ENCODE measurements at places on chromosomes 6 and 20.
A peak's percentile ranks its signal among the peaks of the same experiment; 100 is the strongest.

DNA sequence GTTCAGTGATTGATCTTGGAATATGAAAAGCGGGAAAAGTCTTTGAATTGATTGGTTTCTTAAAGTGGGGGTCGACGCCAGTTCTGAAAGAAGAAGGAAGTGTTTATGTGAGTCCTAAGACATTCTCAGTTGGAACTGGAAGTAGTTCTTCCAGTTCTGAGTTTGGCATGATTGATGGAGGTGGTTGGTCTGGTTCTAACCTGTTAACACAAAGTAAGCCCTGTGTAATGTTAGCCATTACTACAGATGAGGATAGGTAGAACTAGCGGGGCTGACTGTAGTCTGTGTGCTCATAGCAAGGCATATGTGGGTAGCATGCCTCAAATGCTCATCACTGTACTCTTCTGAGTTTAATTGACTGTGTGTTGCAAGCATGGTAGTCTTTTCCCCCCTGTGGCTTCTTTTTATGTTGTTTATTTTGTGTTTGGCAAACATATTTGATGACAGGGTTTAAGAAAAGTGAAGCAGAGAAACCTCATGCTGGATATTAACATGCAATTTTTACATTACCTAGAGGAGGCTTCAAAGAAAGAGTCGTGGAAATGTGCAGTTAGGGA is 24.9 kb downstream of the CITED2 start:
- H3K27ac ChIP-seq, result no peak overlapping the region
- peak; percentile 77 for DNase-seq

DNA sequence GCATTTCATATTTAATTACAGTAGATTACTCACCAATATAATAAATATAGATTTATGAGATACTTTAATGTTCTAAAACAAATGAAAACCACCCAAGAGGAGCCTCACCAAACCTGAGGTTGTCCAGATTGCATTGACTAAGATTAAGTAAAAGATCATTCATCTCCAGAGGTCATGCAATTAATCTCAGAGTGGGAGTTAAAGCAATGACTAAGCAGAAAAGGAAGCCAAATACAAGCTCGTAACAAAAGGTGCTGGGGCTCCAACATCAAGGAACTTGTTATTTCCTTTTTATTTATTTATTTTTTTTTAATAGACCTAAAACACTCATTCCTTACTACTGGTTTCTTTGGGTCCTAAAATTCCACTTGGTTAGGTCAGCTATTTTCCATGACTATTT is 57.7 kb downstream of the RSPO3 start:
- H3K27ac ChIP-seq, result no peak overlapping the region
- no peak overlapping the region for H3K4me3 ChIP-seq
- no peaks in the 10 kb centered on the region for H3K27me3 ChIP-seq
- H3K36me3 ChIP-seq, result no peaks in the 10 kb centered on the region
- no peak for DNase-seq
- H3K4me1 ChIP-seq, result no peaks in the 10 kb centered on the region

GRCh38 chr6:35533981-35534380 is 21.3 kb upstream of the TULP1 start:
- no peaks in the 10 kb centered on the region for H3K4me1 ChIP-seq
- H3K27ac ChIP-seq, result no peak overlapping the region
- H3K36me3 ChIP-seq, result no peaks in the 10 kb centered on the region
- H3K4me3 ChIP-seq, result no peak overlapping the region

- peaks cover 3% of the 10 kb centered on the region for H3K36me3 ChIP-seq
- no peak for DNase-seq
- H3K4me1 ChIP-seq, result no peaks in the 10 kb centered on the region
- no peaks in the 10 kb centered on the region for H3K27me3 ChIP-seq
These were observed 13.9 kb downstream of the DEF6 start for GRCh38 chr6:35311390-35312075.

DNA sequence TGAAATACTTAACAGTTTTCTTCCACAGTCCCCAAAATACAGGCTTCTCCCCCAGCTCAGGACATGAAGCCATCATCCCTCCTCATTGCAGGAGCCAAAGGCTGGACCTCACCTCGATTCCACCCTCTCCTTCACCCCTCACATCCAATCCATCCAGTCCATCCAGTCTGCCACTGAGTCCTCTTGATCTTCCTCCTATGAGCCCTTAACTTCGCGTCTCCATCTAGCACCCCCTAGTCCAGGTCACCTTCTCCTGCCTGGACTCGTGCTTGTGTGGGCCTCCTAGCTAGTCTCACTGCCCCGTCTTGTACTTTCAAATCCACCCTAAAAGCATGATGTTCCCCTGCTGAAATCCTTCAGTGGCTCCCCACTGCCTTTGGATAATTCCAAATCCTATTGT is 3.3 kb downstream of the TRIB3 start:
- no peaks in the 10 kb centered on the region for H3K27me3 ChIP-seq
- H3K36me3 ChIP-seq, result peaks cover 10% of the 10 kb centered on the region
- no peak overlapping the region for H3K4me3 ChIP-seq
- H3K27ac ChIP-seq, result no peak overlapping the region
- H3K4me1 ChIP-seq, result peaks cover 23% of the 10 kb centered on the region

DNA sequence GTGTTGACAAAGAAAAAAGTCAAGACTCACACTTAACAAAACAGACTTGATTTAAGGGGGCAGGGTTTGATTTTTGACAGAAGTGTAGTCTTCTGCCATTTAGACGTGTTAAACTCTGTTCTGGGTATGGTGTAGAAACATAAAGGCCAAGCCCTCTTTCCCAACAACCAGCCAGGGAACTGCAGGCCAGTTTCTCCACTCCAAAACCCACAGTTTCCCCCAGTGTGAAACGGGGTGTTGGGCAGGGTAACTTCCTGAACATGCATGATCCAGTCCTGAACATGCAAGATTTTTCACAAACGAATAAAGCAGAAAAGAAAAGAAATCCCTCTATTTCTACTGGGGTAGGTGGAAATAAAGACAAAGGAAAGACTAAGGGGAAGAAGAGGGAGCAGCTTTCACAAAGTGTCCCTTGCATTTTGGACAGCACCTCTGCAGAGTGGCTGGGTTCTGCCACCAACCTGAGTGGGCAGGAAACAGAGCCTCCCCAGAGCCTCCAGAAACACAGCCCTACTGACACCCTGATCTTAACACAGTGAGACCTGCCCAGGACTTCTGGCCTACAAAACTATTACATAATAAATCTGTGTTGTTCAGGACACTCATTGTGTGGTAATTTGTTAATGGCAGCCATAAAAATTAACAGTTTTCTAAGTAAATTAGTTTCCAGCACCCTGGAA is 7.5 kb downstream of the APMAP start:
- no peak overlapping the region for H3K27ac ChIP-seq
- H3K36me3 ChIP-seq, result peaks cover 32% of the 10 kb centered on the region
- peaks cover 6% of the 10 kb centered on the region for H3K4me1 ChIP-seq

GRCh38 chr6:4055420-4056041 is 23.4 kb downstream of the FAM217A start:
- no peak overlapping the region for H3K4me3 ChIP-seq
- DNase-seq, result peak; percentile 68
- peaks cover 90% of the 10 kb centered on the region for H3K36me3 ChIP-seq
- H3K4me1 ChIP-seq, result peaks cover 3% of the 10 kb centered on the region
- H3K27me3 ChIP-seq, result no peaks in the 10 kb centered on the region

- no peaks in the 10 kb centered on the region for H3K27me3 ChIP-seq
- no peak overlapping the region for H3K4me3 ChIP-seq
- no peaks in the 10 kb centered on the region for H3K36me3 ChIP-seq
These were observed 443.8 kb downstream of the TENT5A start for GRCh38 chr6:81308577-81309279.

- no peak overlapping the region for H3K4me3 ChIP-seq
- H3K4me1 ChIP-seq, result peaks cover 34% of the 10 kb centered on the region
- peaks cover 7% of the 10 kb centered on the region for H3K27me3 ChIP-seq
- H3K27ac ChIP-seq, result no peak overlapping the region
These were observed 1.6 kb downstream of the MDFI start for GRCh38 chr6:41639809-41640371.

GRCh38 chr6:168676552-168677322 is 235.8 kb downstream of the SMOC2 start:
- no peak overlapping the region for H3K27ac ChIP-seq
- no peak for DNase-seq
- H3K4me3 ChIP-seq, result no peak overlapping the region
- no peaks in the 10 kb centered on the region for H3K27me3 ChIP-seq
- H3K36me3 ChIP-seq, result no peaks in the 10 kb centered on the region

- H3K4me1 ChIP-seq, result peaks cover 43% of the 10 kb centered on the region
- no peak for DNase-seq
- no peaks in the 10 kb centered on the region for H3K36me3 ChIP-seq
- peak overlapping the region; percentile 97 for H3K27ac ChIP-seq
- H3K4me3 ChIP-seq, result peak overlapping the region; percentile 64
These were observed 107.7 kb downstream of the HFE start for GRCh38 chr6:26194816-26195375.

DNA sequence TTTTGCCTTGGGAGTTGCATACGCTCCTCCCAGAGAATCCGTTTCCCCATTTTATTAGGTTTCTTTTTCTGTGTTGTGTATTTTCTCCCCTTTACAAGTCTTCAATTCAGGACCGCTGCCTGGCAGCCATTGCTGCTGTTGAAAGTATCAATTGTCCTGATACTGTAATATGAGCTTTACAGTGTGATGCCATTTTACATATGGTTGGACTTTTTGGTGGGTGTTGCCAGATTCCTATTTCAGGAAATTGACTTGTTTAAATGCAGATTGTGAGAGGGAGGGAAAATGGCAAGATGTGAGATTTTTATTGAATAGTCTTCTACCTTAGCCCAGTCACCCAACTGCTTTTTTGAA is 1.2 kb downstream of the PANK2 start:
- peak overlapping the region; percentile 87 for H3K4me3 ChIP-seq
- peak overlapping the region; percentile 97 for H3K27ac ChIP-seq
- no peaks in the 10 kb centered on the region for H3K36me3 ChIP-seq
- H3K4me1 ChIP-seq, result peaks cover 49% of the 10 kb centered on the region
- H3K27me3 ChIP-seq, result no peaks in the 10 kb centered on the region
- DNase-seq, result peak; percentile 61

GRCh38 chr6:165616116-165616515 is 46.9 kb downstream of the PDE10A start:
- H3K36me3 ChIP-seq, result no peaks in the 10 kb centered on the region
- H3K4me3 ChIP-seq, result no peak overlapping the region
- no peaks in the 10 kb centered on the region for H3K27me3 ChIP-seq
- H3K27ac ChIP-seq, result no peak overlapping the region
- H3K4me1 ChIP-seq, result no peaks in the 10 kb centered on the region

GRCh38 chr20:62656919-62657588 is 14.8 kb downstream of the SLCO4A1 start:
- H3K36me3 ChIP-seq, result peaks cover 53% of the 10 kb centered on the region
- no peak overlapping the region for H3K27ac ChIP-seq
- no peak overlapping the region for H3K4me3 ChIP-seq
- peaks cover 19% of the 10 kb centered on the region for H3K4me1 ChIP-seq

DNA sequence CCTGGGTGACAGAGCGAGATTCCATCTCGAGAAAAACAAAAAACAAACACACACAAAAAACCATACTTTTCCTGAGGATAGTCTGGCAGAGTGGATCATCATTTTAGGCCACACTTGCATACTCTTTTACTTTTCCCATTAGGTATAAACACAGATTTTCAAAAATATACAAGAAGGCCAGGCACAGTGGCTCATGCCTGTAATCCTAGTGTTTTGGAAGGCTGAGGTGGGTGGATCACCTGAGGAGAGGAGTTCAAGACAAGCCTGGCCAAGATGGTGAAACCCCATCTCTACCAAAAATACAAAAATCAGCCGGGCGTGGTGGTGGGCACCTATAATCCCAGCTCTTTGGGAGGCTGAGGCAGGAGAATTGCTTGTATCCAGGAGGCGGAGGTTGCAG is 85.5 kb downstream of the ARHGAP18 start:
- peaks cover 16% of the 10 kb centered on the region for H3K36me3 ChIP-seq
- H3K27ac ChIP-seq, result no peak overlapping the region
- DNase-seq, result no peak
- H3K4me1 ChIP-seq, result no peaks in the 10 kb centered on the region

DNA sequence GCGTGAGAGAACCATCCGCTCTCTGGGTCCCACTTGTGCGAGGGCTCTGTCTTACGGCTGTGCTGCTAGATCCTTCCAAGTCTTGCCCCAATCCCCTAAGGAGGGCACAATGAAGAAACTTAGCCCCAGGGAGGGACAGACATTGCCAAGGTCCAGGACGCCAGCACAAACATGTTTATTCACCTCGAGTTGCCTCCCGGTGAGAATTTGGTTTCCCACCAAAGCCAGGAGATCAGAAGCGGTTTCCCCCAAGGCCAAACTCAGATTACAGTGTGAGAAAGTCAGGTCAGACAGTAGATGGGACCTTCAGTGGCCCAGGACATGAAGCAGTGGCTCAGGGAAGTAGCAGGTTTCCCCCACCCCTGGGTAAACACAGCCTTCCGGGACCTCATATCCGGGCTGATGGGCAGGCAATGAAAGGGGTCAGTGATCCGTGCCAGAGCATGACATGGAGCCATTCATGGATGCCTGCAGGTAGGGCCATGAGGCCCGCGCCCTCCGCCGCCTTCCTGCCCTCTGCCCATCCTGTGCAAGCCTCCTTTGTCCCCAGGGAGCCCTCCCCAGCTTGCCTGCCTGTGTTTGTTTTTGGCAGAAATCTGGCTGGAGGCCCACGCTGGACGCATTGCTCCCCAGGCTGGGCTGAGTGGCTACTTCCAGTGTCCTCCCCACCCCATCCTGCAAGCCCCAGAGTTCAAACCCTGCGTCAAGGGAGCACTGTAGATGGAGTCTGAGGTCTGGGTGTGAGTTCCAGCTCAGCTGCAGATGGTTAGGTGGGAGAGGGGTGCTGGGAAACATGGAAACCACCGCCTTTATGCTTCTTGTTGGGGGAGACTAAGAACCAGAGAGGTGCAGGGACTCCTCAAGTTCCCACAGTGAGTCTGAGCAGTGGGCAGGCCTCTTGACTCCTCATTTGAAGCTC is 2.0 kb downstream of the BPIFB2 start:
- no peaks in the 10 kb centered on the region for H3K4me1 ChIP-seq
- peaks cover 26% of the 10 kb centered on the region for H3K27me3 ChIP-seq
- H3K4me3 ChIP-seq, result no peak overlapping the region
- no peak overlapping the region for H3K27ac ChIP-seq

DNA sequence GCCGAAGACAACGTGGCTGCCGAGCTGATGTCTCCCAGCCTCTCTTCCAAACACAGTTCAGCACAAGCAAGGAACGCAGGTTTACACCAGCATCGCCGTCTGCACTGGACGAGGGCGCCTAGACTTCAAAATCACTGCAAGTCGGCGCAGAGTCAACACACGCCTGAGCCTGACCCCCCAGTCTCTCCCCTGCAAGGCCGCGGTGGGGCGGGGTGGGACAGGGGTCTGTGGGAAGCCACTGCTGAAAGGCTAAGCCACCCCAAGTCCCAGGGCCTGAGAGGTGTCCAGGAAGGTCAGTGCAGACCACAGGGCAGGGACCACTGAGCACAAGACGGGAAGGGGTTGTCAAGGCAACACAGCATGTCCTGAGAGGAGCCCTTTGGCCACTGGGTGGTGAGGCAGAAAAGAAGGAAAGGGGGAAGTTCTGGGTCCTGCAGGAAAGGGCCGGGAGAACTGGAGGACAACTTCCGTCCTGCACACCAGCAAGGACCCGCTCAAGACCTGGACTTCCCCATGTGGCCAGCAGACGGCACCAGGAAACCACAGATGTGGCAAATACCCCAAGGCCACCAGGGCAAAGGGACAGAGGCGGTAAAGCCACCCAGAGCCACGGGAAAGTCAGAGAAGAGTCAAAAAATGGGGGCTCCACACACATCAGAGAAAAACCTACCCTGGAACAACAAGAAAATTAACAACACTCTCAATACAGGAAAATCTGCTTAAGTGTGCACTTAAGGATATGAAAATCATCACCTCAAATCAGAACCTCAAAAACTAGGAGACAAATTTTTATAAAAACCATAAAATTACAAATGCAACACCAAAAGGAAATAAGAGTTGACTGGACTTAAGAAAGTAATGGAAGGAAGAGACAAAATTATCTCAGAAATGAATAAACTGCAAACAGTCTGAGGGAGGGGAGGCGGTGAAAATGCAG is 84.8 kb downstream of the TAF4 start:
- H3K4me3 ChIP-seq, result no peak overlapping the region
- peaks cover 64% of the 10 kb centered on the region for H3K36me3 ChIP-seq
- no peak overlapping the region for H3K27ac ChIP-seq
- no peaks in the 10 kb centered on the region for H3K4me1 ChIP-seq
